ENCODE measurements at places on chromosomes 4 and X. TPM values are rescaled to one million over a fixed set of nuclear protein-coding genes. Genes with fewer than 3 reads are reported as not detected.

DNA sequence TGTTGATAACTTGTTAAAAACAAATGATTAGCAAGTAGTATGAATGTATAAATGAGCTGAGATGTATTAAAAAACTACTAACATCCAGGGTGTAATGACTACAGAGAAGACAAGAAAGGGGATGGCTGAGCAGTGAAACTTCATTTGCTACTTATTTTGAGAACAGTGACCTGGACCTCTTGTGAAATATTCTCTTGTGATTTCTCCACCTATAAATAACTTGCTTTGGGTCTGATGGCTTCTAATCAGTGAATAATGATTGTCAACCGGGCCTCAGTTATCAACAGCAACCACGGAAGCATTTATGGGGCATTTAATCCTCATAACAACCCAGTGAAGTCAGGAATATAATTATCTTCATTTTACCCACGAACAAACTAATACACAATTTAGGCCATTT is 154.2 kb upstream of the HAND2 start:
- DNase-seq = no peak

DNA sequence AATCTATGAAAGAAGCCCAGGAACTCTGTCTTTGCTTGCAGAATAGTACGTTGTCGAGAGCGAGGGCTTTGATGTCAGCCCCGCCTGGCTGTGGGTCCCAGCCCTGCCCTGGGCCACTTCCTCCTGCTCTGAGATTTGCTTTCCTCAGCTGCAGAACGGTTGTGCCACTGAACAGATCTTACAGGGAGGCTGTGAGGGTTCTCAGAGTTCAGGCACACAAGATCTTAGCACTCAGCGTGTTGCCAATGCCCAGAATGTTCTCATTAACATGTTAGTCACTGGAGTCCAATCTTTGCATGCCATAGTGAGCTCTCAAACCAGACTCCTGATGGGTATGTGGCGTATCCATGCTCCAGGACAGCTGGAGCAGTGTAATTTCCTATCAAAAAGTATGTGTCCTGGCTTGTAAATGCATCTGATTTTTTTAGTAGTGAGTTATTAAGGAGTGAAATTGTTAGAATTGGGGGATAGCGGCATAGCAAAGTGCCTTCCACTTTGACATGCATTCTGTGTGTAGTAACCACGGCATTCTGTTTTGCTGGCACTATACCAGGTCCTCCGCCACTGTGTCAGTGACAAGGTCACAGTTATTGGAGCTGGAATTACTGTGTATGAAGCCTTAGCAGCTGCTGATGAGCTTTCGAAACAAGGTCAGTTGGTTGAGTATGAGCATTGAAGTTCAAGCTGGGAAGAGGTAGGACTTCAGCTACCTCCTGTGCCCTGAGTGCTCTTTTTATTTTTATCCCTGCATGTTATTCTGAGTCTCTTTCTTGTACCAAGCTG is 31.6 kb downstream of the TKTL1 start:
- DNase-seq = no peak

GRCh38 chr4:3442959-3443749 is 1.4 kb downstream of the HGFAC start:
- no peak for DNase-seq

- DNase-seq = no peak
Observed at GRCh38 chr4:110617646-110618580, 5.0 kb downstream of the PITX2 start.

Gene BGN
- 162 TPM for polyA plus RNA-seq

GRCh38 chr4:184298254-184298653 is 80.6 kb upstream of the ENPP6 start:
- no peak for DNase-seq

Data from renal cortex interstitium (tissue), 15 donors.